NCI-H510A (cell line): ENCODE measurements at places on chromosomes 1 and 21.

GRCh38 chr21:17386498-17386897 lies 126.3 kb upstream of the CXADR start:
- DNase-seq, result no peak

DNA sequence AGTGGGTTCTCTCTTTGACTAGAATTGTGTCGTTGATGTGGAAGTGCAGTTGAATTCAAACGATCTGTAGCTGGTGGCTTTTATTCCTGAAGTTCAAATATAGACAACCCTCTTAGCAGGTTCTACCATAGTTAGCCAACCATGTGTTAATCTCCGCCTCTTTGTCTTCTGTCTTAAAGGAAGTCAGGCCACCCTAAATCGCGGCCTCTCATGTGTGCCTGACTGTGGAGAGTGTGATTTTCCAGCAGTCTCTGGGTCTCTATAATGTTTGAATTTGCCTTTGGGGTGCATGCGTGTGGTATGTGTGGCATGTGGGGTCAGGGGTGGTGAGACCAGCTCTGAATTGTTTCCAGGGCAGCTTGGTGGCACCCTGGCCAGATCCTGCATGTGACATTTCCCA lies 244.9 kb downstream of the DISC1 start:
- DNase-seq, result no peak

DNA sequence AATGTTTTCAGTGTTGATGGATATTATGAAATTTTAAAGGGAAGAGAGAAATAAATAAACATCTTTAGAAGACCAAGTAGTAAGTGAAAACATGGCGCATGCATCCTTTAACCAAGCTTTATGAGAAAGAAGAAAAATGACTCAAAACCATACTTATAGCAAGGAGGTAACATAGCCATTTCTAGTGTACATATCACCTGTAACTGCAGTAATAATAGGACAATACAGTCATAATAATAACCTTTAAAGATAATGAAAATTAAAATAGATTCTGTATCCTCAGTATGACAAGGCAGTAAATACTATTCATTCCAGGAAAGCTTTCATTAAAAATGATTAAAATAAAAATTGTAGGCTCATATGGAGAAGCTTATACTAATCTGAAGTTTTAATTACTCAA lies 141.2 kb downstream of the COL24A1 start:
- DNase-seq, result no peak

GRCh38 chr1:4071653-4072052 lies 171.6 kb upstream of the C1orf174 start:
- no peak for DNase-seq

- no peak for DNase-seq
Measured at GRCh38 chr1:241747992-241748391, 95.9 kb downstream of the WDR64 start.

- DNase-seq, result no peak
Measured at GRCh38 chr1:156310962-156311361, 11.9 kb upstream of the VHLL start.

DNA sequence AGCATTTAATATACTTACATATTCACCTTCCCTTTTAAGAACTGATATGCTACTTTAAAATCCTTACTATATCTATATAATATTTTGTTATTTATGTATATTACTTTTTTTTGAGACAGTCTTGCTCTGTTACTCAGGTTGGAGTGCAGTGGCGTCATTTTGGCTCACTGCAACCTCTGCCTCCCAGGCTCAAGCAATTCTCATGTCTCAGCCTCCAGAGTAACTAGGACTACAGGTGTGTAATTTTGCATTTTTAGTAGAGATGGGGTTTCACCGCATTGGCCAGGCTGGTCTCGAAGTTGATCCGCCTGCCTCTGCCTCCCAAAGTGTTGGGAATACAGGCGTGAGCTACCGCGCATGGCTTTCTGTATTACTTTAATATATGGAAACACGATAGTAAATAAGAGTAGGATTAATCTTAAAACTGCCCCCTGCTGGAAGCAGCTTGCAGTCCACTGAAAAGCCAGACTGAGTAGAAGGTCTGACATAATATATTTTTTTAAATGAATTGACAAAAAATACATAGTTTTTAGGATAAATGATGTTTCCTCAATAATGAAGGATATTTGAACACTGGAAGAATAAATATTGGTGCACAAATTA lies 24.4 kb downstream of the RCAN3 start:
- no peak for DNase-seq

GRCh38 chr1:212186427-212187207 lies 98.6 kb upstream of the PPP2R5A start:
- DNase-seq, result no peak

DNA sequence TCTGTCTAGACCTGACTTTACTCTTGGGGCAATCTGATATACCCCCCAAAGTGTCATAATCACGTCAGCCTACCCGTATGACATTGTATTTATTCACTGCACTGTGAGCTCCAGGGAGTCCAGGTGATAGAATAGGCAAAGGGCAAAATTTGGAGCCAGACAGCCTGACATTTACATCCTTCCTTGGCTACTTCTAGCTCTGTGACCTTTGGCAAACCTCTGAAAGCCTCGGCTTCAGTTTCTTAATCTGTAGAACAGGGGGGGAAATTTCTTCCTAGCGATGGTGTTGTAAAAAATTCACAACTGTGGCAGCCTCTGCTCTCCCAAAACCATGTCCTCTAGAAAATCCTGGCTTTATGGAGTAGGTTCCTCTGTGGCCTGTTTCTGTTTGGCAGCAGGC lies 240.9 kb downstream of the KIF26B start:
- no peak for DNase-seq

GRCh38 chr1:72282271-72283021 lies at the start of gene NEGR1:
TSS of gene NEGR1 (minus strand) at chr1:72282539.
- peak; percentile 91 for DNase-seq

DNA sequence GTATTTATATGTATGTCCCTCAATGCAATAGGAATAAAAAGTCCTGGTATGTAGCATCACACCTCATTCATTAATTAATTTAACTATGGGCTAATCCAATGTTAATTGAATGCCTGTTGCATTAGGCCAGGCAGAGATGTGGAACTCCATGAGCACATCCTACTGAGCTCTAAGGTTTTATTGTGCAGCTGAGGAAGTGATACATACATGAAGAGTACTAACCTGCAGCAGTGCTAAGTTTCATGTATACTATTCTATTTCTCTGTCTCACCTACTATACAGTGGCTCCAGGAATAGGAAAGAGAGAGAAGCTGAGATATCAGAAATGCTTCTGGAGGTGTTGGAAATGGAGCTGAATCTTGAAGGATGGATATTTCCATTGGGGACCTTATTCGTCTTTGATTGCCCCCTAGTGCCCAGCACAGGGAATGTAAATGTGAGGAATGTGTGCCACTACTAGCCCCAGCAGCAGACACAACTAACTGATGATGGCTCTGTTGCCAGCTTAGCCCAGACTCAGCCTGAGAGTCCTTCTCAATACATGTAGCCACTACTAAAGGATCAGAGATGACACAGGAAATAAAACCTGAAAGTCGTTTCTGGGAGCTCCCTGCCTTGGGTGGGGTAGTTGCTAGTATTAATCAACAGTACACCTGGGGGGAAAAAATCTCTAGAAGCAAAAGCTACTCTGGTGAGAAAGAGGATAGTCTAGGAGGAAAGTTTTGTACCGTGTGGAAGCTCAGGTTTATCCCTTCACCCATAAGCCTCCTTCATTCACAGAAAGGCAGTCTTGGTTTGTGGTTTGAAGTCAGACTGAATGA lies 173.3 kb upstream of the FOXD3 start:
- no peak for DNase-seq
